ENCODE measurements at places on chromosomes 7 and 10.

- no peak for DNase-seq
These were observed 35.8 kb downstream of the ELFN1 start for GRCh38 chr7:1705856-1706255.

GRCh38 chr7:27176524-27176845, 2.4 kb upstream of the HOXA10 start:
- DNase-seq: no peak

DNA sequence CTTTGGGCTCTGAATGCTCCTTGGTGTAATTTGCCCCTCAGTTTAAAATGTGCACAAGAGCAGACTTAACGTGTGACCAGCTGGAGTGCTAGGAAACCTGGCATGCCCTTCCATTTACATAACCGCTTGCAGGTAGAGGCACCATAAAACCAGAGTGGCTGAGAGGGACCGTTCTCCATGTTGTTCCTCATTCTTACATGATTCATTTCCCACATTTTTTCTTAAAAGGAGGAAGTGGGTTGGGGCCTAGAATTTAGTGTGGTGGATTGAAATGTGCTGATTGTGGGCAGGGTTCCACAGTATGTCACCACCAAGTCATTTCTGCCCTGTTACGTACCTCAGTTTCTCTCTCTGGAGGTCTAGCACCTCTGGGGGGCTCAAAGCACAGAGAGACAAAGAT, 375.8 kb upstream of the VSTM2A start:
- DNase-seq: no peak

DNA sequence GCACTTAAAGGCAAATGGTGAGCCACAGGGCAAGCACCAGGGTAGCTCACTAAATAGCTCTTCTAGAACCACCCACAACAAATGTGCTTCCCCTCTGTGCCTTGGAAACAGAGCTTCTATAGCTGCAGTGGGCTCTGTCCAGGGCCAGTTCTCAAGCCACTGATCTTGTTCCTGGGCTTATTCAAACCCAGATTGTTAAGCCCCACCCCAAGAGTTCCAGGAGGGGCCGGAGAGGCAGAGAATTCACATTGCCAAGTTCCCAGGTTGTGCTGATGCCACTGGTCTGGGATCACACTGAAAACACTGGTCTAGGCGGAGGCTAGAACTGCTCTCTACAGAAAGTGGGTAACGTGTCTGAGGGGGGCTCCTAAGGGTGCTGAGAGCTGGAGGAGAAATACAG, 15.4 kb upstream of the KDM7A start:
- no peak for DNase-seq

GRCh38 chr10:101386659-101387259, 32.8 kb downstream of the BTRC start:
- no peak for DNase-seq

GRCh38 chr7:141200191-141201108, 126.6 kb downstream of the TMEM178B start:
- no peak for DNase-seq

- no peak for DNase-seq
These were observed 1156.6 kb upstream of the AUTS2 start for GRCh38 chr7:68441645-68442044.

- no peak for DNase-seq
These were observed 216.9 kb upstream of the GLI3 start for GRCh38 chr7:42453931-42454361.

- DNase-seq: no peak
These were observed 215.8 kb downstream of the ZMYND11 start for GRCh38 chr10:350981-351501.

DNA sequence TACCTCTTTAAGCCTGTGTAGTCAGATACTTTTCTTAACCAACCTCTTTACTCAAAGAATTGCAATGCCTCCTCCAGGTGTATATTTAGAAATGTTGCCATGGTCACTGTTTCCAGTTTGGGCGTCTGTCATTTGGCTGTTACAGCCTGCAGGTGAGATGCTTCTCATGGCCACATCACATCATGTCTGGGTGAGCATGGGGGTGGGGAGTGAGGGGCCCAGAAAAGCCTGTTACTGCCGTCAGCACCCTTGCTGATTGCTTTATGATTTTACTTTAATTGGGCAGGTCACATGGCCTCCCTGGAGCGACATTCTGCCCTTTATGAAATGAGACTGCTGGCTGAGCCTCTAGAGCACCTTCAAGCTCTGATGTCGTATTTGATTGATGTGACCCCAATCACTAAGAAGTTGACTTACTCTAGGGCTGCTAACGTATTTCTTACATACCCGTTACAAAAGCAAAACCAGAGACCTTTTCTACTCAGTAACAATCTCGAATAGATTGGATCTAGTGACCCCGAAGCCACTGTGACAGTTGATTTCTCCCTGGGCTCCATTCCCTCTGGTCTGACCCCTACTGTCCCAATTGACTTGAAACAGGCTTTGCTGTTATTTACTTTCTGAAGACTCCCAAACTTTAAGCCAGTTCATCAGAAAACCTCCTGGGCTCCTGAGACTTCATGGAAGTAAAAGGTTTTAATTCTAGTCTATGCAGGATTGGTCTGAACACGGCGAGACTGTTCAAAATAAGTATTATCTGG, 60.7 kb downstream of the OTUD1 start:
- no peak for DNase-seq

DNA sequence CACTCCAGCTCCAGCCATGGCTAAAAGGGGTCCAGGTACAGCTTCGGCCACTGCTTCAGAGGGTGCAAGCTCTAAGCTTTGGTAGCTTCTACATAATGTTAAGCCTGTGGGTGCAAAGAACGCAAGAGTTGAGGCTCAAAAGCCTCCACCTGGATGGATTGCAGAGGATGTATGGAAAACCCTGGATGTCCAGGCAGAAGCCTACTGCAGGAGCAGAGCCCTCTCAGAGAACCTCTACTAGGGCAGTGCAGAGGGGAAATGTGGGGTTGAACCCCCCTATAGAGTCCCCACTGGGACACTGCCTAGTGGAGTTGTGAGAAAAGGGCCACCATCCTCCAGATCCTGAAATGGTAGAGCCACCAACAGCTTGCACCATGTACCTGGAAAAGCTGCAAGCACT, 10.7 kb upstream of the RNF32 start:
- no peak for DNase-seq

DNA sequence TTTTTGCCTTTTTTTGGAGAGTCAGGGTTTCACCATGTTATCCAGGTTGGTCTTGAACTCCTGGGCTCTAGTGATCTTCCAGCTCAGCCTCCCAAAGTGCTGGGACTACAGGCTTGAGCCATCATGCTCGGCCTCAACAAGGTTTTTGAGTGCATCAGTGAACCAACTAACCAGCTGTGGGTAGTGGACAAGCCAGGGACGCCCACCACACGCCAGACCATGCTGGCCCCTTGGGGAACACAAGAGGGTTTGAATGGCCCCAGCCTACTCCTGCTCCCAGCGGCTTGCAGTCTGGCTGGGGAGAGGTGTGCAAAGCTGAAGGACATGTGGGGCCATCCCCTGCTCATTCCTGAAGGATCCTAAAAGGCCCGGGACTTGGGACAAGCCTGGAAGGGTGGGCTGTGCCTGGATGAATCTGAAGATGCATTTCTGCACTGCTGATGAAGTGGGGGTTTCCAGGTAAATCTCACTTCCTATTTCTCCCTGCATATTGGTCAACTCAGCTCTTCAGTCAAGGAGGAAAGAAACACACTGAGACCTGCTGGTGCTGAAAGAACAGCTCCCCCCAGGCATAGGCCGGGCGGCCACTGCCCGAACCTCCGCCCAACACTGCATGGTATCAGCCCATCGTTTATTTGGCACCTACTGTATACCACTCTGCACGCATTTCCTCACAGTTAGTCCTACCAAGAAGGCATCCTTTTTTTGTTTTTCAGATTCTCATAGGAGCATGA, 6.9 kb downstream of the MMD2 start:
- DNase-seq: no peak

DNA sequence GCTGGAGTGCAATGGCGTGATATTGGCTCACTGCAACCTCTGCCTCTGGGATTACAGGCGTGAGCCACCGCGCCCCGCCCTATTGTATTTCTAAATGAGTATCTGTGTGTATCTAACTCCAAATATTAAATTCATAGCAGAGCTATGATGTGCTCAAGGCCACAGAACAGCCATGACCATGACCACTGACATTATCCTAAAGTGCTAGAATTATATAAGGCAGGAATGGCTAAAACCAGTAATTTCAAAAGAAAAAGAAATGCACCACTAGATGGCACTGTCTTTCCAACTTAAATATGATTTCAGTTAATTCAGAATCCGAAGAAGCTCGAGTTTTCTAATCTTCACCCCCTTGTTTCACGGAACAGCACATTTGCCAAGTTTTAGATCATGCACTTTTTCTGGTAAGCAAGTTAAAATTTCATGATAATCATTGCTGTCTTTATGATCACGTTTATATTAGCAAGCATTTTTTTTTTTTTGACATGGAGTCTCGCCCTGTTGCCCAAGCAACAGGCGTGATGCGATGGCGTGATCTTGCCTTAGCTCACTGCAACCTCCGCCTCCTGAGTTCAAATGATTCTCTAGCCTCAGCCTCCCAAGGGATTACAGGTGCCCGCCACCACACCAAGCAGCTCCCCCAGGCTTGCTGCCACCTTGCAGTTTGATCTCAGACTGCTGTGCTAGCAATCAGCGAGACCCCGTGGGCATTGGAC, 65.3 kb downstream of the OR13A1 start:
- DNase-seq: peak; percentile 81

DNA sequence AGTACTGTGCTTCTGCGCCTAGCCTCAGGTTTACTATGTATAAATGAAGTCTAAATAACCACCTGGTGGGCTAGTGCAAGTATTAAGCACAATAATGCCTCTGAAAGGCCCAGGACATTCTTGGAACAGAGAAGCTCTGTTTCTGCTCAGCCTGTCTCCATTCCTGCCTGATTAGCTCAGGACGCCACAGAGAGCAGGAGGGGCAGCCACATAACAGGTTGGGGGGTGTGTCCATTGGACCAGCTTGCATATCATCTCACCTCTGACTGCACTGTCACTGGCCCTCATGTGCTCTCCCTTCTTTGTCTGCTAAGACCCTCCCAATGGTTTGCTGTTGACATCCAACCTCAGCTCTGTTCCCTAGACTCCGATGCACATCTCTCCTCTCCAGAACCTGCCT, 52.8 kb upstream of the IKZF1 start:
- DNase-seq: no peak

GRCh38 chr10:133457100-133457841, 3.5 kb downstream of the SCART1 start:
- DNase-seq: no peak

GRCh38 chr7:132404261-132404660, 172.0 kb downstream of the PLXNA4 start:
- no peak for DNase-seq

- no peak for DNase-seq
These were observed 932.1 kb upstream of the C7orf33 start for GRCh38 chr7:147658392-147658967.

DNA sequence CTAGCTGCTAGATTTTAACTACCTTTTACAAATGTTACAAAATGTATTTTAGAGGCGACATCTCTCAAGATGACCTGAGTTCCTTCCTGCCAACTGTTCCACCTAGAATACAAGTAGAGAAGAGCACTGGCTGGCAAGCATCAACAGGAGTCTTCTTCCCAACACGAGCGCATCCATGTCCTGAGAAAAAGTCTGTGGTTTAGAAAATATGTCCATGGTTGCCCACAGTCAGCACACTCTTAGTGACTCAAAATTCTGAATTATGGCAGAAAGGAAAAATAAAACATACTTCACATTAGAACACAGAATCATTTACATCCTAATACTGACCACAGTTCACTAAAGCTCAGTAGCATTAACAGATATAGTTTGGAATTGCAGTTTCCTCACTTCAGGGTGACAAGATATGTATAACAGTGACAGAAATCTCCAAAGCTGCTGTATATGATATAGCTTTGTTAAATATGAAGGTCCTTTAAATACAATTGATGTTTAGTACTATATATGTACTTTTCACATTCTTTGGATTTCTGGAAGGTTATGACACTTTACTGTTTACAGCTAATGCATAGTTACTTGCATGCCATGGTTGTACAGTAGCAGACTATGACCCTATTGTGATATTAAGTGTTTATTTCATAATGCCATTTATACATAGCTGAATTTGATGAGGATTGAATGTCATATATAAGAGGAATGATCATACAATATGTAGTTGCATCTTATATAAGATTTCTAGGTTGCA, 327.1 kb downstream of the GFRA1 start:
- DNase-seq: no peak

- no peak for DNase-seq
These were observed 6.7 kb upstream of the FAM180A start for GRCh38 chr7:135755351-135755753.

GRCh38 chr7:47830015-47830414, 118.3 kb downstream of the PKD1L1 start:
- no peak for DNase-seq

GRCh38 chr10:88152728-88153133, 289.3 kb downstream of the PTEN start:
- DNase-seq: no peak

DNA sequence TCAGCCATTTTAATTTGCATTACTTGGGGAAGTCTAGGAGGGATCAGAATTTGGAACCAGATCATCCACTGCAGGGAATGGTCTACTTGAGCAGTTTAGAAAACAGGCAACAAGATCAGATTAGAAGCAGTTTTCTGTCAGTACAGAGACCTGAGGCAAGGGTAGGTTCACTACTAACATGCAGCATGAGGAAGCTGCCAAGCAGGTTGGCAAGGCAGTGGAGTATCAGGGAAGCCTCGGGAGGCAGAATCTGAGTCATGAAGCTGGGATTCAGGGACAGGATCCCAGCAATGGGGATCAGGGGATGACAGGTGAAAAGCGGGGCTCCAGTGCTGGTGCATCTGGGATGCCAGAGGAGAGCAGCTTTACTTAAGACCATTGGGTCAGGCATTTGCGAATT, 28.1 kb downstream of the ENO4 start:
- no peak for DNase-seq

- DNase-seq: peak; percentile 36
These were observed 870 bp downstream of the FZD1 start for GRCh38 chr7:91264924-91265681.

DNA sequence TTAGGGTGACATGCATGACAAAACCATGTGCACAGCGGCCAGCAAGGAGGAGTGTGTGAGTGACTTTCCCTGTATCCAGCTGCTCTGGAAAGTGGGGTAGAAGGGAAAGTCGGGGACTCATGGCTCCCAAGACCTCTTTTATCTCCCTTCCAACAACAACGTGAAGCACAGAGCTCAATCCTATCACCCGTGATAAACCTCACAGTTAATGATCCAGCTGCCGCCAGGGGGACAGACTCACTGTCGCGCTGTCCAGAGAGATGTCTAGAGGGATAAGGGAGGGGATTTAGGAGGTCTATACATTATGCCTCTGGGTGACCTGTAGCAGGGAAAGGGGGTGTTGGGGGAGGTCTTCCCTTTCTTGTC, 84.0 kb upstream of the SMNDC1 start:
- DNase-seq: no peak

- no peak for DNase-seq
These were observed 129.9 kb downstream of the NOC3L start for GRCh38 chr10:94232711-94233383.

Measured in midbrain (tissue), 1 donor.